ENCODE measurements at places on chromosomes 4 and X.

GRCh38 chrX:80334583-80334982 lies 85.7 kb upstream of the TENT5D start:
- DNase-seq = no peak

GRCh38 chr4:110898290-110898689 lies 275.4 kb upstream of the PITX2 start:
- DNase-seq = no peak

DNA sequence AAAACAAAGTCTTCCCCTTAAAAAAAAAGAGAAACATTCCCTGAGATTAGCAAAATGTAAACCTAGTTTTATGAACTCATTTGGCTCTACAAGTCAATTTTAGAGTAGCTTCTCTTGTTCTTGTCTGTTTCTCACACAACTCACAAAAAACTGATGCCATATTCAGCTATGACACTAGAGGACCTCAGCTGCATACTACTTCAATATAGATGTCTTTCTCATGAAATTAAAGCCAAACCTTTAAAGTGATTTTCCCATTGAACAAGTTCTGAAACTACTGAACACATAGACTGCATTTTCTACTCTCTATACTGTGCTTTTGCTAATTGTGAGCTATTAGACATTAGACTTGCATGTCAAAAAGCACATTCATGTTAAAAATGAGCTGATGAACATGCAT lies 49.8 kb downstream of the TBCK start:
- DNase-seq = no peak

DNA sequence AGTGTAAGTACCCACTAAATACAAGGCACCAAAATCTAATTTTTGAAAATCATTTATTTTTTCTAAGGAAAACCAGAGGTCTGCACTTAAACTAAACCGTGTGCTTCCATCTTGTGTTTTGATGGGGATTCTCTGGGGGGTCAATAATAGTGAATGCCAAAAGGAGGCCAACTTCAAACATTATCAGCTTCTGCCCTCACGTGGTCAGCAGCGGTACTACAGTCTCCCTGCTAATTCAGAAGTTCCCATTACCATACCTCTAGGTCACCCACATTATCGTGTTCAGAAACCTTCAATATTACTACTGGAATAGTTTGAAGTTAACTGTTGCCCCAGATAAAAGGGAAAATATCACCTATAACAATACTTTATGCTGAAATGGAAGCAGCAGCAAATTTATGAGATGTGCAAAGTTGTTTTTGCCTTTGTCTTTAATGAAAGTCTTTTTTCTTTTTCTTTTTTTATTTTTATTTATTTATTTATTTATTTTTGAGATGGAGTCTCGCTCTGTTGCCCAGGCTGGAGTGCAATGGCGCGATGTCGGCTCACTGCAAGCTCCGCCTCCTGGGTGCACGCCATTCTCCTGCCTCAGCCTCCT lies 17.3 kb downstream of the CTPS2 start:
- DNase-seq = peak; percentile 60

DNA sequence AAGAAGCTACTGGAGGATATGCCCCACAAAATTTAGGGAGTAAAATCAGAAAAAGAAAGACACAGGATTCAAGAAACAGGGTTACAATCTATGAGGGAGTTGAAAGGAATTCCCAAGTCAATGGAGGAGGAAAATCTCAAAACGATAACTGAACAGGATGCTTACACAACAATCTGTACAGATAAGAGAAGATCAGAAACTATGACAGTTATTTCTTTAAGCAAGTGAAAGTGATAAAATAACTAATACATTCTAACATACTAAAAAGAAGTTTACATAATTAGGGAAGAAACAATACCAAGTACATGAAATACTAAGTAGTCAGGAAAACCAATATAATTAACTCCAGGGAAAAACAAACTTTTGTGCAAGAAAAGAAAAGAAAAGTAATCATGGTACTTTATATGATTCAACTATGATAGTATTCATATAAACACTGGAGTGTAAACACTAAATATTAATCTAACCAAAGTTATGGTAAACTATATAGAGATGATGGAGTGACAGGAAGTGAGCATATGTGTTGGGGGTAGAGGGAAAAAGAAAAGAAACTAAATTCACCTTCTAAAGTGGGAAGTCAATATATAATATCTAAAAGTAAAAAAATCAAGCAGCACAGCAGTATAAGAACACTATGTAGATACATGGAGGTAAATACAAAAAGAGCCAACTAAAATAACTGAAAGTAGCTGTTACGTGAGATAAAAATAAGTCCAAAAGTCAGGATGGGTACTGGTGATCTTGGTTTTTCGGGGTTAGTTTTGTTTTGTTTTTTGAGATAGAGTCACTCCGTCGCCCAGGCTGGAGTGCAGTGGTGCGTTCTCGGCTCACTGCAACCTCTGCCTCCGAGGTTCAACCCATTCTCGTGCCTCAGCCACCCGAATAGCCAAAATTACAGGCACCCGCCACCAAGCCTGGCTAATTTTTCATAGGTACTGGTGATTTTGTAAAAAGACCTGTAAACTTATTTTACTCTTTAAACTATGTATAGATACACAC lies 99.3 kb downstream of the TEX11 start:
- DNase-seq = no peak

- DNase-seq = peak; percentile 53
Observed at GRCh38 chrX:10111364-10112148, 45.2 kb upstream of the CLCN4 start.

DNA sequence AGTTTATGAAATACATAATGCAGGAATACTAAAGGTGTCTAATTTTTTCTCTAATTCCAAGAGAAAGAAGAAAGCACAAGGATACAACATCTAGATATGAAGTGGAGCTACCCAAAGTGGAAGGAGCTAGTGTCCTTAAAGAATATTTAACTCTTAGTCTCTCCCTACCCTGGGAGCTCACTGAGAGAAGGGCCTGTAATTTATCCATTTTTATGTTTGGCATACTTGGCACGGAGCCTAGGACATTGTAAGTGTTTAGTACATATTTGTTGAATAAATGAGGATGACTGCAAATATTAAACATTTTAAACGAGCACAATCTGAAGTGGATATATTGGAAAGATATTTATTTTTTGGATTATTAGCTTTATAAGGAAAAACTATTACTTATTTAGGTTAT lies 674.8 kb downstream of the IQCM start:
- DNase-seq = no peak

DNA sequence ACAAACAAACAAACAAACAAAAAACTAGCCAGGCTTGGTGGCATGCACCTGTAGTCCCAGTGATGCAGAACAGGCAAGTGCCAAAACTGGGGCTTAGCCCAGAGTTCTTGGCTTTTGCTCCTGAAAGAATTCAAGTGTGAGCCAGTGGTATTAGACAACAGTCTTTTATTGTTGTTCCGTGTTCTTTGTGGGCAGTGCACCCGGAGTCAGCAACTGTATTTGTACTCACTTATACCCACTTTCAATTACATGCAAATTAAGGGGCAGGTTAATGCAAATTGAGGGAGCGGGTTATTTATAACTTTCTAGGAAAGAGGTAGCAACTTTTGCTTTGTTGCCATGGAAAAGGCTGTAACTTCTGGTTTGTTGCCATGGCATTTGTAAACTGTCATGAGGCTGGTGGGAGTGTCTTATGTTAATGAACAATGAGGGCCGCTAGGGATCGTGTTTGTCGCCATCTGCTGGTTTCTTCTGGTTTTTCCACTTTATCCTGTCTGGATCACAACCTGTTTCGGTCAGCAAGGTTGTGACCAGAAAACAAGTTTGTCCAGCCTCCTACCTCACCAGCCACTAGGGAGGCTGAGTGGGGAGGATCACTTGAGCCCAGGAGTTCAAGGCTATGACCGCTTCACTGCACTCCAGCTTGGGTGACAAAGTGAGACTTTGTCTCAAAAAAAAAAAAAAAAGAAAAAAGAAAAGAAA lies 88.8 kb upstream of the ESX1 start:
- peak; percentile 36 for DNase-seq

- DNase-seq = no peak
Observed at GRCh38 chr4:35649778-35650177, 594.5 kb downstream of the ARAP2 start.

DNA sequence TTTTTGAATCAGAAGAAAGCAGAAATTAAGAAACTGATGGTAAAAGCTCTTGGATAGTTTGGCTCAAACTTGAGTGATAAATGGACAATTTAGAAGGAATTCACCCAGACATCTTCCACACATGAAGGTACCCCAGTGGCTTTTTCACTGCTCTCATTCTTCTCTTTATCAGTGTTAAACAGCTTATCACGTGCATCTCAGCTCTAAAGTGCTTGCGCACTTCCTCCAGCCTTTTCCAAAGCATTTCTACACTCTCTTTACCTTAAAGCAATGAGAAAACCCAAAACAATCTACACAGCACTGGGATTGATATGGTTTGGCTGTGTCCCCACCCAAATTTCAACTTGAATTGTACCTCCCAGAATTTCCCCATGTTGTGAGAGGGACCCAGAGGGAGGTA lies 509.1 kb upstream of the FAT1 start:
- DNase-seq = no peak

- no peak for DNase-seq
Observed at GRCh38 chrX:6954836-6955235, 192.7 kb upstream of the STS start.

DNA sequence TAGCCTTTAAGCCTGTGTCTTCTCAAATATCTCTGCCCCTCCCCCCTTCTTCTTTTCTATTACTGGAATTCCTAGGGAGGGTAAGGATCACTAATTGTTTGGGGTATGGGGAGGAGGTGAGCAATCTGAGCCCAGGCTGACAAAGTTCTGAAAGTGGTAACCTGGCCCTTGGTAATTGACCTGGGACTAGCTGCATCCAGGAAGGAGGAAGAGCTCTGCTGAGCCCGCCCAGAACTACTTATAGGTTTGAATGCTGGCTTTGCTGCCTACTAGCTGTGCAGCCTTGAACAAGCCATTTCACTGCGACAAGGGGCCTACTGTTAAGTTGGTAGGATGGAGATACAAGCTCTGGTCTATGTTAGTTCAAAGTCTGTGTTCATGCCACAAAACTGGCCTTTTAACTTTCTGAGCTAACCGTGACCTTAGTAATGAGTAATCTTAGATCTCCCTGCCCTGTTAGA lies 37.8 kb downstream of the DGKK start:
- DNase-seq = no peak

DNA sequence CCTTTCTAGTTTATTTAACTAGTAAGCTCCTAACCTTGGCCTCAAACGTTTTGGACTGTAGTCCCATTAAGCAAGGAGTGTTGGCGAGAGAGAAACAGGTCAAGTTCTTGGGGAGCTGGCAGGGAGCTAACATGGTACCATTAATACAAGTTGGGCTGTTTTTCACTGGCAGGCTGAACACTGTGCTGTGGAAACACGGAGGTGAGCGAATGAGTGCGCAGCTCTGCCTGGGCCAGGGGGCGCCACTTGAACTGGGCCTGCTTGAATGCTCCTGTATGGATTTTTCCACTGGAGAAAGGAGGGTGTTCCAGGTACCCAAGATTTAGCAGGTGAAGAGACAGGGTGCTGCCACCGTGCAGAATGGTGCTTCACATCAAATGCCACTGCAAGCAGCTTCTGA lies 7.4 kb upstream of the SMS start:
- DNase-seq = no peak

GRCh38 chrX:67289055-67289499 lies 254.7 kb upstream of the AR start:
- DNase-seq = no peak

GRCh38 chr4:965048-965765 lies 8.2 kb downstream of the DGKQ start:
- no peak for DNase-seq

DNA sequence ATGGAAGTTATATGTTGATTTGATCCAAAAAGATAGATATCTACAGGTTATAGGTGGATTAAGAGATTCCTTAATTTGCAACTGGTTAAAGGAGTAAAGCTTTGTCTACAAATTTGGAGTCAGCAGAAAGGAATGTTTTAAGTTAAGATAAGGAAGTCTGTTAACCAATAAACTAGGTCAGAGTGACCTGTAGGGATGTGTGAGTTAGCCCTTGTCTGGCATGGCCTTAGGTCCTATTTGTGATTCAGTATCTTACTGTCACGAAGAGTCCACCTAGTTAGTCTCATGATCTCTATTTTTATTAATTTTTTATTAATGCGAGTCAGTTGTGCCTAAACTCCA lies 230.8 kb downstream of the INPP4B start:
- DNase-seq = no peak

DNA sequence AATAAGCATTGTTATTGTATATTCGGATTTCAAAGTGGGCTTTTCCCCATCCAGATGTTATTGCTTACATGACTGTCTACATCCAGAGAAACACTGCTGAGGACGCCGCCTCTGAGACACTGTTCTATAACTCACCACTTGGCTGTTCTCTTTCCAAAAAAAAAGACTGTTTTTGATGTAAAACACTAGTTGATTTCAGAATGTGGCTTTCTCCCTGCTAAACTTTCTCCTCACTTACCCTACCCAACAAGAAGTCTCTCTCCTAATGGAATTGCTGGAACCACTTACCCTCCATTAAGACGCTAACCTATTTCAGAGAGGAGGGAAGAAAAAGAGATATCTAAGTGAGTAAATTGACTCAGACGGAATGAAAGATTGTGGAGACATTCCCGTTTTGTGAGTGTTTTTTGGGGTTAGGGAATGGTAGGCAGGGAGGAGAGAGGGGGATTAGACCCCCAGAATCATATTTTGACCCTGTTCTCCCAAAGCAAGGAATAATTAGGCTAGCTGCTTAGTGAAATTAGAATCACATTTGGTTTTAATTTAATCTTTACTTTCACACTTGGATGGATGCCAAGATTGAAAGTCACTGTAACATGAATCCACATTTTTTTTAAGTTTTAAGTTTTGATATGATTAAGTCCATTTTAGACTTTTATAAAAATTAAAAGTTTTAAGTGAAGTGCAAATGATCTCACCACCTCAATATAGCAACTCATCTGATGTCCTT lies 174.9 kb downstream of the CHIC2 start:
- no peak for DNase-seq

GRCh38 chrX:23008431-23009099 lies 8.8 kb downstream of the DDX53 start:
- DNase-seq = no peak

DNA sequence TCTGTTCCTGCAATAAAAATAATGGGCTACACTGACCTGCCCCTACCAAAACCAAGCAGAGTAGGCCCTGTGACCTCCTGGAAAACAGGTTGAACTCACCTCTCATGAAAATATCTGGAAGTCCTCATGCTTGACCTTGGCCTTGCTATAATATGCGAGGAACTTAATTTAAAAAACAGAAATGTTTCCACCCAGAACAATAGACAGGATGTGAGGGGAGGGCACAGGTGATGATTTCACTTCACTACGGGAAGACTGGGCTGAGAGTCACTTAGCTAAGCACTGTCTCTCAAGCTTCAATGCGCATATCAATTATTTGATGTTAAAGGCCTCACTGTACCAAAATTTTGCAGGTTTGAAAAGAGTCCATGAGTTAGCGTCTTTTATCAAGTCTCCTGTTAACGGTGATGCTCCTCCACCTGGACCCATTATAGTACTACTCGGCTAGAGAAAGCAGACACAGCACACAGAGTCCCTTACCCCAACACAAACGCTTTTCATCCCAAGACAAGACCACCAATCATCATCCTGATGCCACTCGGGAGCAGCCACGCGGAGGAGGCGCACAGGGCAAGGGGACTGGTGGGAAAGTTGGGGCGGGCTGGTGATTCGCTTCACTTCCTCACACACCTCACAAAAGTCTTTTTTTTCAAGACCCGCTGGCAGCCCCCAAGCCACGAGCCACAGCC lies 25.9 kb downstream of the ZNF721 start:
- no peak for DNase-seq

- no peak for DNase-seq
Observed at GRCh38 chr4:61143461-61143860, 56.7 kb upstream of the ADGRL3 start.

- no peak for DNase-seq
Observed at GRCh38 chr4:13294961-13295605, 189.1 kb downstream of the RAB28 start.

- no peak for DNase-seq
Observed at GRCh38 chr4:20532871-20533870, 167.1 kb upstream of the PACRGL start.
